ENCODE measurements at places on chromosomes 12 and 14. TPM values are rescaled to one million over a fixed set of nuclear protein-coding genes. Genes with fewer than 3 reads are reported as not detected.

The HOXC11 gene
- not detected for total RNA-seq

- DNase-seq: no peak
Observed at GRCh38 chr12:113930249-113930648, 35.9 kb downstream of the RBM19 start.

DNA sequence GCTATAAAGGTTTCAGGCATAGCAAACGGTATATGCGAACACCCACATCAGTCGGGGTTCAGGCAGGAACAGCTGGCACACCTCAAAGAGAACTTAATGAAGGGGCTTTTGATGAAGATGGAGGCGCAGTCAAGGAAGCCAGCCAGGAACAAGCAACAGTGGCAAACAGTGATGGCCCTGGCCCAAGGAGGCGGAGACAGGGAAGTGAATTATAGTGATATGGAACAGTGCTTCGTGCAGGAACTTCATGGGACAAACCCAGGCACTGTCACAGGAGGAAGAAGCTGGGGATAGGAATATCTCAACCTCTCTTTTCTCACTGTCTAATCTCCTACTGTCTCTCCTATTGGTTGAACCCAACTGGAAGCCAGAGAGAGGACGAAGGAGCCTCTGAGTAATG, 328.3 kb downstream of the AACS start:
- DNase-seq: no peak

The KRT77 gene
- total RNA-seq: not detected

The NUMB gene
- total RNA-seq: 41.9 TPM

DNA sequence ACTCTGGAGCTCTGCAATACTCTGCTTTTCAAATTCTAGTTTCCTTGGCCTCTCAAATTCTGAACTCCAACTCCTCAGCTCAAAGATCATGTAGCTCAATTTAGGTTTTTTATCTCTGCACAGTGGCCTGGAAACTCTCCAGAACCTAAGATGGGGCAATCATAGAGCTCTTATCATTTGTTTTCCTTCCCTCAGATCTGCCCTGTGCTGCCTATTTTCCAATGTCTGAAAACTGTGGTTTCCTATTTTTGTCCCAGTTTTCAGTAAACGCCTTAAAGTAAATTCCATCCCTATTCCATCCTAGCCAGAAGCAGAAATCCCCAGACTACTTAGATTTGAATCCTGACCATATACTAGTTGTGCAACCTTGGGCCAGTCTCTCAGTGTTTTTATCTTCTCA, 73.2 kb downstream of the CEP83 start:
- DNase-seq: peak; percentile 63

- DNase-seq: peak; percentile 40
Observed at GRCh38 chr14:104978746-104979691, 845 bp upstream of the AHNAK2 start.

The MYO1H gene
- total RNA-seq: not detected

The TMEM52B gene
- not detected for total RNA-seq

The RNASE3 gene
- not detected for total RNA-seq

DNA sequence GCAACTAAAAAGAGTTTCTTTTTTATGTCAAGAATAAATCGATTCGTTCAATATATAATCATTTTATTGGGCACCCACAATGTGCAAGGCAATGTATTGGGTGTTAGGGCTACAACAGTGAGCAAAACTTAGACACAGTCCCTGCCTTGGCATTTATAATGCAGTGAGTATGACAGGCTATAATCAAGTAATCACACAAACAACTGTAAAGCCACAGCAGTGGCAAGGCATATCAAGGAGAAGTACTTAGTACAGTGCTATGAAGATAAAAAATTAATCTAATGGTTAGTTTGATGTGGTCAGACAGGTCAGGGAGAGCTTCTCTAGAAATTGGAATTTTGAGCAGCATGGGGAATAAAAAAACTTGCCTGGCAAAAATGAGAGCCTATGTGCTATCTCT, 39.5 kb upstream of the OTOGL start:
- DNase-seq: no peak

DNA sequence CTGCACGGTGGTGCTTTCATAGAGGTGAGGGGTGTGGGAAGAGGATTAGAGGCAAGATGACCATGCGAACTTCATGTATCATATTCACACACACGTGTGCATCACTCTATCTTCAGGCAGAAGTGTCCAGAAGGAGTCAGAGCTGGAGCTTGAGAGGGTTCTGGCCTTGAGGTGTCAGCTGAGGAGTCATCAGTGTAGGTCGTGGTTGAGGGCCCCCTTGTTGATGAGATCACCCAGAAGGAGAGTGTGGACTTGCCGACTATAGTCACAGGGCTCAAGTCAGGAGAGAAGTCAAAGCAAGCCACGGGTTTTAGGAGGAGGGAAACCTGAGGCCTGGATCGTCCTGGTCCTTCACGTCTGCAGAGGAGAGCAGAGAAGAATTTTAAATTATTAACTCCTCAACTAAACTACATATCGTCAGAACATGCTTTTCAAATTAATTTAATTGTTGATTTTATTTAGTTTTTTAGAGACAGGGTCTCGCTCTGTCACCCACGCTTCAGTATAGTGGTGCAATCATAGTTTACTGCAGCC, 25.4 kb downstream of the EML1 start:
- no peak for DNase-seq

- DNase-seq: no peak
Observed at GRCh38 chr14:96762650-96763049, 34.5 kb upstream of the VRK1 start.

The RNF212B gene
- not detected for total RNA-seq

The COQ5 gene
- total RNA-seq: 32.1 TPM

DNA sequence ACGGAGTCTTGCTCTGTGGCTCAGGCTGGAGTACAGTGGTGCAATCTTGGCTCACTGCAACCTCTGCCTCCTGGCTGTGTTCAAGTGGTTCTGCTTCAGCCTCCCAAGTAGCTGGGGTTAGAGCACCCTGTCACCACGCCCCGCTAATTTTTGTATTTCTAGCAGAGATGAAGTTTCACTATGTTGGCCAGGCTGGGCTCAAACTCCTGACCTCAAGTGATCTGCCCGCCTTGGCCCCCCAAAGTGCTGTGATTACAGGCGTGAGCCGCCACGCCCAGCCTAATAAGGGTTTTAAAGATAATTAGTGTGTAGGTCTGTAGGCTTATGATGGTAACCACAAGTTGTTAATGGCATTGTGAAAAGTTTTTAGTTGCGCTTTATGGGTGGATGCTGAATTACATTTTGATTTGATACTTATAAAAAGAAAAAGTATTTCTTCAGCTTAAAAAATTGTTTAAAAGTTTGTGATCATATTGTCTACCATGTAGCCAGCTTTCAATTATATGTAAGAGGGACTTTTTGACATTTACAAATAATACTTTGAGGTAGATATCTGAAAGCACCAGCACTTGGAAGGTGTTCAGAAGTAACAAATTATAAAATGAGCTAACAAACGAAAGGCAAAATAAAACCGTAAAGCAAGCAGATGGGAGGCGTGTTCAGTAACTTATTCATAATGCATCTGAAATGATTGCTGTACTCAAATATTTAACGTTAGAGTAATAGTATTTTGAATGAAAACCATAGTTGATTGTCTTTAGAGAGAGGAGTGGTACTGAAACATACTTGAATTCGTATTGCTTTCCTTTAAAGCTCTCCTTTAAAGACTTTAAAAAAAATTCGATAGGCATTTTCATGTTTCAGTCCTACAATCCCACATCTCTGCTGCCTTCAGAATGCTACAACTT, 37.1 kb downstream of the MDM2 start:
- DNase-seq: no peak

DNA sequence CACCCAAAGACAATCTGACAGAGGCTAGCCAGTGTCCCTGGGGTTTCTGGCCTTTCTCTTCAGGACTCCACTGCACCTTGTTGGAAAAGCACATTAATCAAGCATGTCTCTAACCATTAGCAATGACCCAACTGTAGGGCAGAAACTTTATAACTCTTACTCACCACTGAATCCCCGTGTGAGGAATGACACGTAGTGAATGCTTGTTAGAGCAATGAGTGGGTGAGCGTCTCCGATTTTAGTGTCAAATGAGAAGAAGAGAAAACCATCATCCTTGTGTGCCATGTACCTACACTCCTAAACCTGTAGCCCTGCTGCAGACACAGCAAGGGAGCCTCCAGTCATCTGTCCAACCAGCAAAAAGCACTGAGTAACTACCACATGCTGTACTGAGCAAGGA, 56.5 kb upstream of the GPR68 start:
- DNase-seq: no peak

The NANOG gene
- 0.70 TPM for total RNA-seq

DNA sequence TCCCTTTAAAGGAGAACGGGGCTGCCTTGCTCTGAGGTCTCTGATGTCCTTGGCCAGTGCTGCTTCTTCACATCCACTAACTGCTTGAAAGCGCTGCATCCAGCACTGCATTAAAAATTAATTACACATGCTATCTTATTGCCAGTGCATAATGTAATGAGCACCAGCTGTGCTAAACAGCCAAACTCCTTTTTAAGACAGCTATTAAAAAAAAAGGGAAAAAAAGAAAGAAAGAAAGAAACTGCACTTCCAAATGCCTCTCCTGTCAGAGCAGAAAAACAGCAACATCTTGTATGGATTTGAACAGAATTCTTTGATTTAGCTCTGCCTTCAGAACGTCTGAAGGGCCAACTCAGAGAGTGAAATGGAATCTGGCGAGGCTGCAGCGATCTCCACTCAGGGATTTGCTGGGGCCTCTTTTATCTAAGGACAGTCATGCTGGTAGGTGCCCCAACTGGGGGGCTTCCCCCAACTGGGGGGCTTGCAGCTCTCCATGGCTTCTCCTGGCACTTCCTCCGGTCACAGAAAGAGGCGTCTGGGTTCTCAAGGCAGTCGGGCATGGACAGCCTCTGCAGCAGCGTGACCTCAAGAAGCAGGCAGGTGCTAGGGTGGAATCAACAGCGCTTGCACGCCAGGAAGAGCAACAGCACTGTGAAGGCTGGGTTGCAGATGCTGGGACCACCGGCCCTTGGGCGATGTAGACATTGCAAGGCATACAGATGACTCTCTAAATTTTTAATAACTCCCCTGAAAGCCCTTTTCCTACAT, 46.4 kb downstream of the BCL11B start:
- no peak for DNase-seq

DNA sequence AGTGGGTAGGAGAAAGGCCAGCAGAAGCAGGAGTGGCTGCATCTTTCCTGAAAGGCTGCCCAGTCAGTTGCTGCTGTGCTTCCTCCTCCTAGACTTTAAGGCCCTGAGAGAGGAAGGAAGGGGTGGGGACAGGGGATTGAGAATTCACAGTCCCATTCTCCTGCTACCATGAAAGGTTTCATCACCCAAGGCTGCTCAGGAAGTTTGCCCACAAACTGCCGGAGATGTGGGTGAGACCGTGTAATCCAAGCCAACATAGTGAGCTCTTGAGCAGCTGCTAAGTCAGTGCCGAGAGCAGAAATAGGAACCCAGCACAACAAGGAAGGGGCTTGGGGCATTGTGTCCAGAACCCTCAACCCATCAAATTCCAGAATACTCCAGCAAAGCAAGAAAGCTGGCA, at the start of gene CTSG:
Gene CTSG, minus strand, starts transcription at position 69 of the 400 bp plus-strand sequence. Its CDS starts 27 bp downstream, at position 42.
- no peak for DNase-seq

The OAS2 gene
- total RNA-seq: 6.4 TPM

The CLEC9A gene
- total RNA-seq: not detected

The TSHR gene
- total RNA-seq: 0.15 TPM

The TESPA1 gene
- total RNA-seq: 0.45 TPM

GRCh38 chr14:52081964-52082363, 13.1 kb upstream of the NID2 start:
- DNase-seq: no peak

DNA sequence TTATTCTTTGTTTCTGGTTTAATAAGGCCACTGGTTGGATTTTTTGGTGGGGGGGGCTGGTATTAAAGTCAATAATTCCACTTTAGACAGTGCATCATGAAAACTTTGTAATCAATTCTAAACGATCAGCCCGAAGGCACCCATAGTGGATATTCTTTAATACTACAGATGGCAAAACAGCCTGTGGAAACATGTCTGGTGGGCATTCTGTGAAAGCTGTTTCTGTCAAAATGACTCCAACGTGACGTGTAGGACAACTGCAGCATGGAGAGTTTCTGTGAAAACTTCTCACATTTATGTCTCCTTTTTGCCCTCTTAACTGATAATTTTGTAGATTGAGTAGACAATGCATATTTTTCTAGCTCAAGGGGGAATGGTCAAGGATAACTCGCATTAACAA, 185.8 kb upstream of the FLRT2 start:
- DNase-seq: no peak

The PRB2 gene
- not detected for total RNA-seq
